ENCODE measurements at places on chromosomes 2 and 18.
A peak's percentile ranks its signal among the peaks of the same experiment; 100 is the strongest.

- DNase-seq, result peak; percentile 66
Measured at GRCh38 chr2:42568401-42569115, at the start of gene MTA3. Gene MTA3, plus strand, starts transcription at chr2:42568632. Its CDS starts 114 bp downstream, at chr2:42568746.

GRCh38 chr18:75106746-75107145 is 102.2 kb downstream of the PTGR3 start:
- DNase-seq, result no peak

DNA sequence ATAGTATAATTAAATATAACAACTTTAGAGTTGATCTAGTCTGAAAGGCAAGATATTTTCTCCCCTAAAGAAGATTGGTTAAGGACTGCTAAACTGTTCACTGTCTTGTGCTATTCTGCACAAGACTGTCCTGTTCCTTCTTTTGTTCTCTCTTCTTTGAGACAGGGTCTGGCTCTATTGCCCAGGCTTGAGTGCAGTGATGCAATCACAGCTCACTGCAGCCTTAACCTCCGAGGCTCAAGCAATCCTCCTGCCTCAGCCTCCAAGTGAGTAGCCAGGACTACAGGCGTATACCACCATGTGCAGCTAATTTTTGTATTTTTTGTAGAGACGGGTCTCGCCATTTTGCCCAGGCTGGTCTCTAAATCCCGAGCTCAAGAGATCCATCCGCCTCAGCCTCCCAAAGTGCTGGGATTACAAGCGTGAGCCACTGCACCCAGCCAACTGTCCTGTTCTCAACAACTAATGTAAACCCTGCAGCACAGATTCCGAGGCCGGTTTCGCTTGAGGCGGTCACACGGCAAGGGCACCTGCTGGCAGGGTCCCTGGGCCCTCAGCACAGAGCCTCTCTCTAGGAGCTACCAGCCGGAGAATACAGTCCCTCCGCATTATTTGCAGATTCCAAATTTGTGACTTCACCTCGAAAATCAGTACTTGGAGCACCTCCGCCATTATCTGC is 16.4 kb downstream of the PXDN start:
- DNase-seq, result no peak

GRCh38 chr2:171095014-171095582 is 65.6 kb downstream of the TLK1 start:
- DNase-seq, result no peak

DNA sequence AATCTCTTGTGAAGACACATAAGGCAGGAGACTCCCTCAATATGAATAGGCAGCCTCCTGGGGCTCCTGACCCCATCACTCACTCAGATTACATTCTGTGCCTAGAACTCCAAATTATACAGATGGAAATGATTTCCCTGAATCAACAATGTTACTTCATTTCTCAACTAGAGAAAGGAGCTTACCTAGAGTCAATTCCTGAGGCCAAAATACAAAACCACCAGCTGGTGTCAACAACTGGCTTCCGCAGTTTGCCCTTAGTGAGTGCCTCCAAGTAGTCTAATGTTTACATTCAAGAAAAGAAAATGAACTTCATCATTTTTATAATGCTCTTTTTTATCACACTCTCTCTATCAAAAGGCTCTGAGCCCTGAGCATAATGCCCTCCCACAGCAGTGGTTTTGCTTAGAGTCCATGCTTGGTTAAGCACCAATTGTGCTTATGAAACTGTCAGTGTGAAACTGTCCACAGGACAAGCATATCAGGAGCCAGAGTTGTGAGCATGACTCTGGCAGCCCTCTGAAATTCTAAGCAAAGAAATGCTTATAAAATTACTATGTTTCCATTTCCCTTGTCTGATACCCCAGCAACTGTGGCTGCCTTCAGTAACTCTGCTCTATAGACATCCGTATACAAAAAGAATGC is 305.7 kb upstream of the PKDCC start:
- DNase-seq, result no peak

Data from Daoy (cell line).